ENCODE measurements at places on chromosomes 12 and 14.

- DNase-seq: no peak
These were observed 210.6 kb downstream of the SLC6A15 start for GRCh38 chr12:84702001-84702400.

DNA sequence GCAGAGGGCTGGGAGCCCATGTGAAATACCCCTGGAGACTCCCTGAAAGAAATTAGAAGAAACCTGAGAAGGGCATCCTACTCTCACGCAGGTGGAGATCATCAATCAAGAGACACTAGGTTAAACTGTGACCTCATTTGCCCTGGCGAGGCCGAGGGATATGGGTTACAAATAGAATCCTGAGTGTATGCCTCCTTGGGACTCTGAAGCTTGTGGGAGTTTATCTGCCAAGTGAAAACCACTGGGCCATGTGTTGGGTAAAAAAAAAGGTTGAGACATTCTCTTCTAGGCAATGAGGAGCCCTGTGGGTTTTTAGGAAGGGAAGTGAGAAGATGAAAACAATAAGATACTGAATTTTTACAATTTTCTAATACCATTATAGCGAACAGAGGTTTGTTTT is 160.7 kb upstream of the ARID2 start:
- no peak for DNase-seq

GRCh38 chr12:130423991-130424857 is 86.5 kb downstream of the PIWIL1 start:
- no peak for DNase-seq

- DNase-seq: peak; percentile 21
These were observed 897 bp downstream of the SUDS3 start for GRCh38 chr12:118377021-118377883.

DNA sequence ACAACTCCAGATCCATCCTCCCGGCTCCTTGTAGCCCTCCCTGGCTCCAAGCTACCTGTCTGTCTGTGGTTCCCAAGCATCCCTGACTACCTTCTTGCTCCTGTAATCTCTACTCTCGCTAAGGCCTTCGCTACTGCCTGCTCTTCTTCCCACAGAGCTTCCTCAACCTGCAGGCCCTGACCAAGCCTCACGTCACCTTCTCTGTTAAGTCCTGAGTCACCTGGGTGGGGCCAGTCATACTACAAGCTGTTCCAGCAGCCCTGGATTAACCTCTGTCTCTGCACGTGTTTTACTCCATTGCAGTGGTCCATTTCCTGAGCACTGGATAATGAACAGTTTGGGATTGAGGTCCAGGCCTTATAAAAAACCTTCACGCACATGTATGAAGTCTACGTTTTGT is 770.7 kb downstream of the BCL11B start:
- DNase-seq: no peak

DNA sequence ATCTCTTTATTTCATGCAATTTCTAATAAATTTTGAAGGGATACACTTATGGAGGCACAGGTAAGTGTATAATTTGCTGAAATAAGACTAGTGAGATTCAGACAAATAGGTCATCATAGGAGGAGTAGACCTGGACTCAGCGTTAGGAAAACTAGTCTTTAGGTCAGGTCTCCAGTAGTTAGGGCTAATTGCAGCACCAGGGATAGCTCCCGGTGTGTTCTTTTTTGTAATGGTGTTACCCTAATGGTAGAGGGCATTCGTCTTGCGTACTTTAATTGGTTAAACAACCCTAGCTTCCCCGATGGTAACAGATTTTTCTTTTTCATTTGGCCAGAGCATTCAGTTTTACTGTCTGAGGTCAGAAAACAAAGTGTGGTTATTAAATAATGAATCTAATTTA is 64.9 kb downstream of the ARID2 start:
- no peak for DNase-seq

DNA sequence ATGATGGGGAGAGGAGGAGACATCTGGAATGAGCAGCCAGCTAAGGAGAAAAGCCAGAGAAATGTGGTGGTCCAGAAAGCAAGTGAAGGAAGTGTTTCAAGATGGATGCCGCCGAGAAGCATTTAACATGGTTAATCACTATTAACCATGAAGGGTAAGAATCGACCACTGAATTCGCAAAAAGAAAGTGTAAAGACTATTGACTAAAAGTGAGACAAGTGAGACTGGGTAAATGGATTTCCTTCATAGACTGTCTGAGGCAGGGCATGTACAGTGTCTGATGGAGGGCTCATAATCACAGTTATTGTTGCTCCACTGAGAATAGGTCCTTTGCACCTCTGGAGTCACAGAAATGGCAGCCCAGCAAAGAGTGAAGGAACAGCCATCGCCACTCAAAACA is 25.3 kb upstream of the CLMN start:
- DNase-seq: no peak

DNA sequence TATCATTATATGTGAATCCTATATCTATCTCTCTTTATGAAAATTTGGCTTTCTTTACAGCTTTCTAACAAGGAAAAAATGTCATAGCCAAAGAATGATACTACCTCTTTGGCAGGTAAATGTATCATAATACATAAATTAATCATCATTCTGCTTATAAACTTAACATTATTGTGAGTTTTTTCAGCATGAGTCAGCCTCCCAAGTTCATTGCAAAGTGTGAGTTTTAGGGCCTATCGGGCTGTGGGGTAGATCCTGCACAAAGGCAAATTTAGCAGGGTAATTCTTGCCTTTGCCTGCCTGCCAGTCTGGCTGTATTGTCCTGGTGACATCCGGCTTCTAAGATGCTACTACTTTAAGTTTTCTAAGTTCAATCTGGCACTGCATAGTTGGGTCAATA is 412.6 kb downstream of the MDGA2 start:
- DNase-seq: no peak

GRCh38 chr14:96086032-96086431 is 46.9 kb downstream of the C14orf132 start:
- DNase-seq: no peak

- DNase-seq: no peak
These were observed 56.9 kb downstream of the CHST11 start for GRCh38 chr12:104513681-104514080.

DNA sequence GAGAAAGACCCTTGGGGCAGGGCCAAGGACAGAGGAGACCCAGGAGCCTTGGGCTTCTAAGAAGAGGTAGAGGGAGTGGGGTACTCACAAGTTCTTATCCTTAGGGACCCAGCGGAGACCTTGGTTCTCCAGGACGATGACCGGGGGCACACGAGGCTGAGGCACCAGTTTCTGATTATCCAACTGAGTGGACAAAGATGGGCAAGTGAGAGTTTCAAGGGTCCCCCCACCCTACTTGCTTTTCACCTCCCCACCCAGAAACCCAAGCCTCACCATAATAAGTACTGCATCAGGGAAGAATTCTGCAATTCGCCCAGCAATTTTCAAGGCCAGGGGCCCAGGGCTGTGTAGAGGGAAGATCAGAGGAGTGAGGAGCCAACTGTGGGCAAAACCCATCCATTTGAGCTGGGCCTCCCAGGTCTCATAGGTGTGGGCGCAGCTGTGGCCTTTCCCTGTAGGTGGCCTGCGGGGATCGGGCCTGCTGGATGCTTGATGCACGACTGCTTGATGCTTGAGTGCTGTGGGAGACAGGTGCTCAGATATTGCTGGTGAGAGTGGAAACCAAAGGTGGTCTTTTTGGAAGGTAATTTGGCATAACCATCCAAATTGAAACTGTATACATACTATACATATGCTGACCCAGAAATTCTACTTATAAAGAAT is 2.0 kb downstream of the EMC9 start:
- DNase-seq: no peak

DNA sequence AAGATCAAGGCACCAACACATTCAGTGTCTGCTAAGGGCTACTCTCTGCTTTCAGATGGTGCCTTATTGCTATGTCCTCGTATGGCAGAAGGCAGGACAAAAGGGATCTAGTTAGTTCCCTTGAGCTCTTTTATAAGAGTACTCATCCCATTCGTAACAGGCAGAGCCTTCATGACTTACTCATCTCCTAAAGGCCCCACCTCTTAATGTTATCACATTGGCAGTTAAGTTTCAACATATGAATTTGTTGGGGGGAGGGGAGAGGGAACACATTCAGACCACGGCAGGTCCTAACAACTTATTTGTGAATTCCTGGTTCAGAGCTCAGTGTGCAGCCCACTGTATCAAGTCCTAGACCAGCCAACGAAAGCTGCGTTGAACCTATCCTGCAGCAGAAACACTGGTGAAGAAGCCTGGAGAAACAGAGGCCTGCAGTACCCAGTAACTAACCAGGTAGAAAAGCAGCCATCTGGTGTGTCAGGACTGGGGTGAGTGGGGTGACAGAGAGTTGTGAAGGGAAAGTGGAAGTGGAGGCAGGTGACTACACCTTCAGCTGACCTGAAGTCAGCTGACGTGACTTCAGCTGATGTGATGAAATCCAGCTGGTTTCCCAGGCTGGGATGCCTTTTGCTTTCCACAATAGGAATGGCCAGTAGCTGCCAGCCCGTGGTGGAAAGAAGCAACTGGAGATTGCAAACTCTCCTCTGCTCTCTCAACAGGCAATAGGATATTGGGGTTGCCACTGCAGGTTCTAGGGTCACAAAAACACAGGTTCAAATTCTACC is 101.6 kb upstream of the PLXNC1 start:
- DNase-seq: no peak

DNA sequence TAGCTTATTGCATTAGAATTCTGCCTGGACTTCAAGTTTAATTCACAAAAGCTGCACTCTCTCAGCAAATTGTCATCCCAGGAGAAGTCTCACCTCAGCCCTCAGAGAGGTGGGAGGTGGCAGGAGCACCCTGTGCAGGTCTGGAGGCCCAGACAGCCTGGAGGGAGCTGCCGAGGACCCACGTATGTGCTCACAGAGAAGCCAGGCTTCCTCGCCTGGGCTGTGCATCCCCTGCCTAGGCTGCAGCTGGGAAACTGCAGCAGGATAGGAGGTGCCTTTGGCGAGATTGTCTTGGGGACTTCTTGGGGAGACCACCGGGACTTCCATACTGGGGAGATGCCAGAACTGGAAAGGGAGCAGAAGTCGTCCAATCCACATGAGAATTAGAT is 8.8 kb downstream of the CPNE6 start:
- DNase-seq: no peak

- DNase-seq: no peak
These were observed 17.9 kb downstream of the HRK start for GRCh38 chr12:116863275-116863767.

DNA sequence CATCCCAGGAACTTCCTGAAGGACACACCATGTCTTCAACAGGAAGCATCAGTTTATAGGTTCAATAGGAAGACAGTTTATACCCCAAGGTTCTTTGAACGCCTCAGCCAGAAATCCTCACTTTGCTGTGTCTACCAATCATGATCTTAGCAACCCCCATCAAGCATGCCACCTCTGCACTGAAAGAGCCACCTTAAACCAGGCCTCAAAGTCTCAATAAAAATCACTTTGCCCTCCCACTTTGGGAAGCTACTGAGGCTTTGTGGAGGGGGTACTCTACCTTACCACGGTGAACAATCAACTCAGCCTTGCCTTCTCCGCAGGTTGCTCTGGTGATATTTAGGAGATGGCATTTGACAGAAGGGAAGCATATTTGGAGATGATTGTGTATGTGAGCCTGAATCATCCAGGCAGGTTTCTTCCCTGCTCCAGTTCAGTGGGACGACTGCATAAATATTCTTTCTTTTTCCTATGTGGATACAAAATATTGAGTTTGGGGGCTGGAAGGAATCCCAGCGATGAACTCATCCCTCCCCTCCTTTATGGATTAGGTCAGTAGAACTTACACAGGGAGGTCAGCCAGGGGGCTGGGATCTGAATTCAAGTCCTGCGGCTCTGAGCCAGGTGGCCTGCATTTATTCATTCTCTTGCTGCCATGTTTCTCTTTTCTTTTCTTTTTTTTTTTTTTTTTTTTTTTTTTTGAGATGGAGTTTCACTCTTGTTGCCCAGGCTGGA is 42.8 kb upstream of the VASH1 start:
- no peak for DNase-seq

DNA sequence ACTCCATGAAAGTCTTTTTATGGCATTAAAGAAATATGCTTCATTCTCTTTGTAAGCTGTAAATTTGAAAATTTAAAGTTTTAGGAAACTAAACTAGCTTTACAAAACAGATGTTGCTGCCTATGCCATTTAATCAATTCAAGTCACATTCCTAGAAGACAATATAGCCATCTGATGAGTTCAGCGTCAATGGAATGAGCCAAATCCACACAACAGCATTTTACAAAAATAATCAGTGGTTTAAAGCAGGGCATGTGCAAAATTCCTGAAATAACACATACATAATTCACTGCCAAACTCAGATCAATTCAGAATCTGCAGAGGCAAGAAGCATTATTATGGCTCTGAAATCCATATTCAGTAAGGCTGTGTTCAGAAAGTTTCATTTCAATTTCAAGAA is 75.6 kb downstream of the MED13L start:
- DNase-seq: no peak

- no peak for DNase-seq
These were observed 9.8 kb upstream of the PARP11 start for GRCh38 chr12:3882896-3883564.

- DNase-seq: no peak
These were observed 94.5 kb downstream of the AACS start for GRCh38 chr12:125159702-125160101.

- DNase-seq: peak; percentile 55
These were observed 2.3 kb upstream of the NOP2 start for GRCh38 chr12:6570264-6570887.

GRCh38 chr12:128009108-128009507 is 257.9 kb upstream of the TMEM132C start:
- DNase-seq: no peak

DNA sequence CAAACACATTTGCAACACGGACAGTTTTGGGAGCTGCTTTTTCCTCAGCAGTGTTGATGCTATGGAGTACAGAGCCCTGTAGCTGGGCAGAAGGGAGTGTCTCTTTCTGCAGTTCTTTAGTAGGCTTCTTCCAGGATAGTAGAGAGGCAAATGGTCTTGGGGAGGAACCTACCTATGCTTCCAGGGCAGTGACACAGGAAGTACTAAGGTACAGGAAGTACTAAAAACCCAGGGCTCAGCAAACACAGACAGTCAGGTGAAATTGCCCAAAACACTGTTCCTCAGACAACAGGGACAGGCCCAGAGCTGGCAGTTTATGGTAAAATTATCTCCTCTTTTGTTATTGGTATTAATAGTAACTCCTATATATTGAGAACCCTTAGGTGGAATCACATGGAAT is 217.6 kb downstream of the TTC8 start:
- no peak for DNase-seq

- DNase-seq: no peak
These were observed 5.9 kb downstream of the NXPH4 start for GRCh38 chr12:57222286-57223190.

DNA sequence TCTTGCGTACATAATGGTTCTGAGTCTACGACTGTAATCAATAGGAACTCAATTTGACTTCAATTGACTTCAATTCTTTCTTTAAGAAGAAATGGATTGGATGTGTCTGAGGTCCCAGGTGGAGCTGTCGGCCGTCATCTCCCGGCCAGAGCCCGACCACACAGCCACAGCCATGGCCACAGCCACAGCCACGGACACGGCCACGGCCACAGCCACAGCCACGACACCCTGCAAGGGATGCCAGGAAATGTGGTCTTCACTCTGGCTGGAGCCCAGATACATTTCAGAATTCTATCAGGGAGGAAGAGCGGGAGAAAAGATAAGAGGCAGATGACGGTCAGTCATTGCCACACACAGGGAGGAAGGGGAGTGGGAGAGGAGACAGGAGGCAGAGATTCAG is 58.9 kb downstream of the GALNT9 start:
- no peak for DNase-seq
